ENCODE measurements at places on chromosomes 6 and 20.

- DNase-seq: peak; percentile 43
Measured at GRCh38 chr6:36984581-36985416, 1.2 kb downstream of the MTCH1 start.

DNA sequence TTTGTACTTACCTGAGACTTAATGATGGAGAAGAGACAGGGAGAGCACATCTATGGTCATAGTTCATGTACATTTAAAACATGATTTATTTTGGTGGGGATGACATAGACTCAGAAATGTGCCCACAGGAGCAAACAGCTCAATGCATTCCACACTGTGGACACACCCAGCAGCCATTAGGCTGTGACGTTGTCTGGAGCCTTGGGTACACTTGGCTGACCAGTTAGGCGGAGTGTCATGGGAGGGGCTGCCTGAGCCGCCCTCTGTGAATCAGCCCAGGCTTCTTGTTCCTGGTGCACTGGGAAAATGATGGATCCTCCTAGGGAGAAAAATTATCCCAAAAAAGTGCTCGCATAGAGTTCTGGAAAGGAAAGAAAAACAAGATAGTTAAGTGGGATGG lies 231.0 kb upstream of the GMDS start:
- no peak for DNase-seq

DNA sequence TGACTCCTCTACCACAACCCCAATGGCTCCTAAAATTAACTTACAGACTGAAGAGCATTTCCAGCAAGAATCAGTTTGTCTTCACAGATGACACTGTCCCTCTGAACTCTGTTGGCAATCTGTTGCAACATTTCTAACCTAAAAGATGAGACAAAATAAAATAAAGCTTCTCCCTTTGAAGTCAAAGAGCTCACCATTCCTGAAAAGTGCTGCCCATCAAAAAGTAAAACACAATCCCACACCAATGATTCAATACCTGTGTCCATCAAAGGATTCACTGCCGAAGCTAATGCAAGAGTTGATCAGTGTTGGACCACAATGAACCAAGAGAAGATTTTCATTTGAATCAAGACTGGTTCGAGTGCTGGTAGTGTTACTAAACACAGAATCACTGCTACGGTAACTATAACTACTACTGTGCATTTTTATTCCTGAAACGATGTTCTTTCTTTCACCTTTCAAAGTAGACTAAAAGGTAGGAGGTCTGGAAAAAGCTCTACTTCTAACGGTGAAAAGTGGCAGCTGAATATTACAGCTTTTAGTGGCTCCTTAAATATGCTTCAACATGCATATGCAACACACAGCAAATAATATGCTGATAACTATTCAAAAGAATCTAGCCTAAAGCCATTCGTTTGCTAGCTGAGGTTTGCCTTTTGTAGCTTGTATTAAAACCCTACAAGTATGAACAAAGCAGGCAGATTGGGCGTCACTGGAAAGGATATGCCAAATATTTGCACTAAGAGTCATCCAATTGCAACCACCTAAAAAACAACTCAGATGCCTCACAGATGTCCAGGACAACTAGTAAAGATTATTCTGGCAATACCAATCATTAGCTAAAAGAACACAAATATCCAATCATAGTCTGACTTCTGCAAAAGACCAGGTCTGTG lies at the start of gene DST:
TSS of gene DST (minus strand) at position 524 of the 896 bp plus-strand sequence.
- no peak for DNase-seq

GRCh38 chr20:48797275-48797825 lies 30.4 kb downstream of the PREX1 start:
- DNase-seq: peak; percentile 69

DNA sequence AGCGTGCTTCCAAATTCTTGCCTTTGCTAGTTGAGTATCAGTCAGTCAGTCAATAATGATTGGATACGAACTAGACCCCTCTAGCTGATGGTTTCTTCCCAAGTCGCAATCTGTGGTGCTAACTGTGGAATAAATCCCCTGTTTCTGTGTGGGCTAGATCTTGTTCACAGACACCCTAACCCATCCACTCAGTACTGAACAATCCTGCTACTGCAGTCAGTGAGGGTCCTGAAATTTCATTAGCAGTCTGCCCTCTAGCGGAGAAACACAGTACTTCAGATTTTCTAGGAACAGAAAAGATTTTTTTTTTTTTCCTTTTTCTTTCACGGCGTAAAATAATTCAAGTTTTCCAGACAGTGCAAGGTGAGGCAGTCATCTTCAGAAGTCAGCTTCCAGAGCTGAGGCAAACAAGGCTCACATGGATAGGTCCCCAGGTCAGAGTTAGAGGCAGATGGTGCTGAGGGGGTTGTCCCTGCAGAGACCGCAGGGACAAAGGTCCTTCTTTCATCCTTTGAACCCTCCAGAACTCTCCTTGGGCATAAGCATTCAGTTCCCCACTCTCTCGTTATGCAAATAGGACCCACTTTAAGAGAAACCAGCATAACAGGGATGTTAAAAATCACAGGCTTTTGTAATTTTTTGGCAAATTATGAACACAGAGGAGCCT lies 119.6 kb downstream of the SCML4 start:
- DNase-seq: peak; percentile 63

- peak; percentile 66 for DNase-seq
Measured at GRCh38 chr6:106511288-106512047, 117.8 kb downstream of the RTN4IP1 start.

- DNase-seq: peak; percentile 79
Measured at GRCh38 chr6:25006565-25007001, 70.8 kb upstream of the RIPOR2 start.

DNA sequence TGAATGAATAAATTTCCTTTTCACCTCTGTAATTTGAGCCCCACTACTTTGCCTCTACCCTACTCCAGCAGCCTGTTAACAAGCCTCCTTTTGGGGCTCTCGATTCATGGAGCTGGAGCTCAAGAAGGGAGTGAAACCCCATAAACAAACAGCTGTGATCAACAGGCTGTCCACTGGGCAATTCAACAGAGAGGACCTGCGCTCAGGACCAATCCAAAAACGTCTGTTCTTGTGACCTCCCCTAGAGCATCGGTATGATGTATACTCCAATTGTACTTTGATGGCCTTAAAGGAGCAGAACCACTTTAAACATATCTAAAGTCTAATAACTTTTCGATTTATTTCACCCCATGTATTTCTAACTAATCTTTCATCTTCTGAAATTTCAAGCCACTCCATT lies 37.4 kb downstream of the HIVEP2 start:
- no peak for DNase-seq

DNA sequence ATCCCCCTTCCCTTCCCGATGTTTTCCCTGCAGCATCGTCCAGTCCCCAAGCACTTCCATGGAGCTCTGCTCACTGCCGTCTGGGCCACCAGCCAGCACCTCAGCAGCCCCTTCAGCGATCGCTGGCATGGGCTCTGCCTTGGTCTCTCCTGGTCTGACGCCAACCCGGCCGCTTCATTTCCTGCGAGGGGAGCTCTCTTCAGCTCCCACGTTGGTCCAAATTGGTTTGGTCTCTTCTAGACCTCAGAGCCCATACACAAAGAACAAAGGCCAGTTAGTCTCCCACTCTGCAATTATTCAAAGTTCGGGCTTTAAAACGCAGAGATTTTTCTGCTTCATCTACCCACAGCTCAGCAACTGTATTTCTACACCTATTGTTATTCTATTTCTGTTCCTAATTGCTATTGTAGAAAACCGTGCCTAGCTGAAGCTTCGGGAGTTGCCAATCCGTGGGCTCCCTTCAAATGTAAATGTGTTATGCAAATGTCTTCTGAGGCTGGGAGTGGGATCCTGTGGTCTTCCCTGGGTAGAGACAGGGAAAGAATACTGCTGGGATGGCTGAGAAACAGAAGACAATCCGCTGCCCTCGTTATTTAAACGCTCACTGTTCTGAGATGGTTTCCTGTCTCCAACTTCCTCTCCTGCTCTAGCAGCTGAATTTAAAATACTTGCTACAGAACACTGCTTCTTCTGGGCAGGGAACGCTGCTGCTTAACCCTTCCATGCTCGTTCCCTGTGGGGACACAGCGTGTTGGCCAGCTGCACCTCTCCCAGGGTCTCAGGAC lies 154.2 kb upstream of the QKI start:
- DNase-seq: peak; percentile 43

DNA sequence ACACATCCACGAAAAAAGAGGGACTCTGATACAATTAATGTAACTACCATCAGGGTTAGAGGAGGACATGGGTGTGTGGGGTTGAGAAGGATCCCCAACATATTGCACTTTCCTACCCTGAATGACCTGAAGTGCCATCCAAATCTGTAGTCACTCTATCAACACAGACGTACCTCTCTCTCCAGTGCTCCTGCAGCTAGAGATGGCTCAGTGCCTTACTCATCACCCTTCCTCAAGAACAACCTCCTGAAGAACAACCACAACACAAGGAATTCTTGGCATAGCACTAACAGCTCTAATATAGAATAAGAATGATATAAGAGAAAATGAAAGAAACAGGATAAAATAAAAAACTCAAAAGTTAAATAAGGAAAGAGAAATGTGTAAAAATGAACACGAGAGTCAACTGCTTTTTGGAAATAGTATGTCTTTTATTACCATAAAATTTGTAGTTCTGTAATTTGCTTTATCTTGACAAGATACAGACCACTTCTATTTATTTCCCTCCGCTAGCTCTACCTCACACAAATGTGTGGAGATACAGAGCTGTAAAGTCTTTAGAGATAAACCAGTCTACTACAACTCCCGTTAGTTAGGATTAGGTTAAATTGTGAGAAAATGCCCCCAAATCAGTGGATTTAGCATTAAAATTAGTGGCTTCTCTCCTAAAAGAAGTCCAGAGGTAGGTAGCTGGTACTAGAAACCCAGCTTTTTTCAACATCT lies 63.9 kb downstream of the REV3L start:
- no peak for DNase-seq

DNA sequence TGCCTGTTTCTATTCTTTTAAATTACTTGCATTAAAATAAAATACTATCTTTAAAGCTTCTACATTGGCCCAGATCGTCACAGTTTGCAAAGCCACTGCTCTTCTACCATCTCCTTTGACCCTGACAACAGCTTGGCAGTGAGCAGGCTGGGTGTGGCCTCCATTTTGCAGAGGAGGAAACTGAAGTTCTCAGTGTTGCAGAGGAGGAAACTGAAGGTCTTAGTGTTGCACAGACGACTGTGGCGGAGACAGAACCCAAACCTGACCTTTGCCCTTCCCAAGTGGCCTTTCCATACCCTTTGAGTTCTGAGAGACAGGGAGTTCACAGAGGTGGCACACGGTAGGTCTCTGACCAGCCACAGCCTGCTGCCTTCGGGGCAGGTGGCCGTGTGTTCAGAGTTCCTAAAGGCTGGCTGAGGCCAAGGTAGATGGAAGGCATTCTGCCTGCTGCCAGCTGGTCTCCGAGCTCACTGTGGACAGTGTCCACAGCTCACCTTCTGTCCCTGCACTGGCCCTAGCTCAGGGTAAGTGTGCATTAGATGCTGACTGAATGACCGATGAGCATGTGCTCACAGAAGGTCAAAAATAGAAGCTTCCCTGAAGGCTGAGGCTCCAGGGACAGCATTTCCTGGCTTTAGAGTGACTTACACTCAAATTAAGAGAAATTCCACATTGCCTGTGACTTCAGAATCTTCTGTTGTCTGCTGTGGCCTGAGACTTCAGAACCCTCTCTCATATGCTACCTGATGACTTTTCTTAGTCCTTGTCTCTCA lies 113.5 kb upstream of the SLC24A3 start:
- DNase-seq: no peak

GRCh38 chr6:138659998-138660397 lies 113.6 kb upstream of the CCDC28A start:
- no peak for DNase-seq

- DNase-seq: no peak
Measured at GRCh38 chr6:162497389-162497788, 230.2 kb downstream of the PRKN start.

DNA sequence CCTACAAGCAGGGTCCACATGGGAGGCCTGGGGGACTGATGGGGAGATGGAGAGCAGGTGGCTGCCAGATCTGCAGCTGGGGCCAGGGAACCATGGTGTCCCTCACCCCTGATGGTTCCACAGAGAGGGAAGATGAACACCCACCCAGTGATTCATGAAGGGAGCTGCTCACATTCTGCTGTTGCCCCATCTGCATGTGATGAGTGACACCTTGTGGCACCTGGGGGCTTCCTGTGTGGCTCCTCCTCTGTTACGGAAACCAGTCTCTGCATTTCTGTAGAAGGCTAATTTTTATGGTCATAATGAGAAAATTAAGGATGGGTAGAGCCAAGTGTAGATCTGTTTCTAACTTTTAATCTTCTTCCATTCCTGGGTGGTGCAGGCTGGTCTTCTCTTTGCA lies 217.1 kb downstream of the SMOC2 start:
- DNase-seq: no peak

GRCh38 chr20:33499355-33499754 lies 9.5 kb downstream of the CBFA2T2 start:
- DNase-seq: no peak

DNA sequence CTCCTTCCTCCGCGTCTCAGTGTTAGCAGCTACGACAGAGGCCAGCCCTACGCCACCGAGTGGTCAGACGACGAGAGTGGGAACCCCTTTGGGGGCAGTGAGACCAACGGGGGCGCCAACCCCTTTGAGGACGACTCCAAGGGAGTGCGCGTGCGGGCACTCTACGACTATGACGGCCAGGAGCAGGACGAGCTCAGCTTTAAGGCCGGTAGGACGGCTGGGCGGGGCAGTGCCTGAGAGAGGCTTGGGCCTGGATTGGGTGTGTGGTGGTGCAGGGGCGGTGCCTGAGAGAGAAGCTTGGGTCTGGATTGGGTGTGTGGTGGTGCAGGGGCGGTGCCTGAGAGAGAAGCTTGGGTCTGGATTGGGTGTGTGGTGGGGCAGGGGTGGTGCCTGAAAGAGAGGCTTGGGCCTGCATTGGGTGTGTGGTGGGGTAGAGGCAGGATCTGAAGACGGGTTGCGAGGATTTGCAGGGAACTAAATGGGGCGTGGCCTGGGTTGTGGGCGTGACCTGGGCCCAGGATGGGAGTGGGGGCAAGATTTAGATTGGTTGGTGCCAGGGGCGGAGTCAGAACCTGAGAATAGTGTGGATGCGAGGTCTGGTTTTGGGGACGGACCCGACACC lies 24.4 kb downstream of the SPDEF start:
- DNase-seq: peak; percentile 49

GRCh38 chr6:2502096-2502997 lies 248.4 kb downstream of the MYLK4 start:
- peak; percentile 85 for DNase-seq

DNA sequence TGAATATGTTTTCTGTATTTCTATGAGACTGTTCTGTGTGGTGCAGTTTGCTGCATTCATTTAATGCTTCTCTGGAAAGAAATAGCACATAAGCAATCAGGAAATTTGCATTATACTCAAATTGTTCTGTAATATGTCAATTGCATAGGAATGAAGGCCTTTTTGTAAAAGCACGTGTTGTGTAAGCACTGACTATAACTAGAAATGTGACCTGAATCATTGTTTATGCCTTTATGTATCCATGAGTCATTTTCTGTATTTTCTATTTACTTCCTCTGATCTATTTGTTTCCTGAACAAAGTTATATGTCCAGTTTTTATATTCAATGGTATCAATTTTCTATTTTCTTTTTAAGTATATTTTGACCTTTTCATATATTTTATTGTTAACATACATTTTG lies 1455.3 kb downstream of the GRIK2 start:
- no peak for DNase-seq

Measured in NB4 (cell line).